ENCODE measurements at places on chromosomes 4 and X.

GRCh38 chr4:181792641-181793040, 450.6 kb upstream of the TENM3 start:
- no peak for DNase-seq

DNA sequence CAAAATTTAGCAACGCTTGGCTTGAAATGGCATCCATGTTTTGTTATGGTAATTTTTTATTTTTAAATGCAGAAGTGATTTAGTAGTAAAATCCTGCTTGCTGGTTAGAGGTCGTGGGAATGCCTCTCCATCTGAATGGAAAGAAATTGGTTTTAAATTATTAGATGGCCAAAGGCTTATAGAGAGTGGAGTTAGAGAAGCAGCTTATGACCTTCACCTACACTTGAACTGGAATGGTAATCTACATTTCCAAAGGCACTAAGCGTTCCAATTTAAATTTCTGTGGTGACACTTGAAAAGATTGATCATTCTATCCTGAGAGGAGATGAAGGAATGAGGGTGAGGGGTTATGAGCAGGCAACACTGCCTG, 280.7 kb downstream of the RAPGEF2 start:
- no peak for DNase-seq

GRCh38 chr4:53962516-53963225, 101.7 kb downstream of the CHIC2 start:
- no peak for DNase-seq

- no peak for DNase-seq
Measured at GRCh38 chrX:21487832-21488231, 113.6 kb downstream of the CNKSR2 start.

- no peak for DNase-seq
Measured at GRCh38 chr4:67500373-67500772, 44.9 kb downstream of the CENPC start.

DNA sequence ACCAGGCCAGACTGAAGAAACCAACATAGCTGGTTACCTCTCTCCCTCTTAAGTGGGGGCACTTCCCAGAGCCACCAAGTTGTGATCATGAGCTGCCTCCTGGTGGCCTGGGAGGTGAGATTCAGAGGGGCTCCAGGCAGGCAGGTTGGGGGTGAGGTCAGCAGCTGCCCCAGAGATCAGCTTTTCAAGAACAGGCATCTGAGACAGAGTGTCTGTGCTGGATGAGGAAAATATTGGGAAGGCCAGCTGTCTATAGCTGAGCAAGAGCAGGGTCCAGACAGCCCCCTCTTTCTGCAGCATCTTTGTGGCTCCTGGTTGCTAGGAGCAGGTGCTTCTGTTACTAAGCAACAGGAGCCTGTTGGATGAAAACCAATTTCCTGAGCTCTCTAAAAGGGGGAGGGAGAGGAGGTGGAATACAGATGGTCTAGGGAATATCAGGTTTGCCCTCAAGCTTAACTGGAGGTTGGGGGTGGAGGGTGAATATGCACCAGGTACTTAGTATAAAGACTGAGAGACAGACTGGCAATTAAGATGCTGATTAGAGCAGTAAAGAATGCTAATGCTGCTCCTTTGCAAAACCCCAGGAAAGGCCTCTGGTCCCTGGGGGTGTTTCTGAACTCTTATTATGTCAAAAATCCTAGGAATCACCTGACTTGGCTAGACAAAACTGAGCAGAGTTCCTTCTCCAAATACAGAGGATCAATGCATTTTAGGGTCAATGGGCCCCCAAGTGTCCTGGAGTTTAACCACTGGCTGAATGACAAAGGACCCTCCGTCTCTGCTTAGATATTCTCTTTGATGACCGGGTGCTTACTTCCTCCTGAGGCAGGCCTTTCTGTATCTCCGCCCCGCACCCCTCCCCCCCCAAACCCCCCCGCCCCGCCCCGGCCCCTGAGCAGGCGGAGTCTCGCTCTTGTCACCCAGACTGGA, 21.4 kb downstream of the ZCCHC13 start:
- no peak for DNase-seq

- no peak for DNase-seq
Measured at GRCh38 chr4:126957556-126957955, 675.2 kb upstream of the INTU start.

GRCh38 chr4:74738464-74739143, 55.7 kb downstream of the BTC start:
- no peak for DNase-seq

DNA sequence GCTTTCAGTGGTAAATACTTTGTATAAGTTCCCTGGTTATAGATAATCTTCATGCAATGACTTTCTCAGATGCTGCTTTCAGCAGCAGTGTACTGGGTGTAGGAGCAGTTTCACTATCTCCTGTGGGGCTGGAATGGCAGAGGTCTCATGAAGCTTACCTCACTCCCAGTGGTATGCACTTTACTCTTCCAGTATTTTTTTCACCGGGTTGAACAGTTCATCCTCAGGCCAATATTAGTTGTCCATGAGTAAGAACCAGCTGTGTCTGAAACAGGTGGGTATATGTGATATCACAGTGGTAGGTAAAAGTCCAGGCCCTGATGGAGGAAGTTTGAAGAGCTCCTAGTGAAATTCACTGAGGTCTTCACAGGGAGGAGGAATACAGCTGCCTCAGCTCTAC, 351.5 kb upstream of the EMCN start:
- DNase-seq, result no peak

GRCh38 chrX:24259544-24260240, 54.2 kb downstream of the SUPT20HL2 start:
- DNase-seq, result no peak

GRCh38 chrX:39442332-39442731, 641.1 kb downstream of the MID1IP1 start:
- no peak for DNase-seq

DNA sequence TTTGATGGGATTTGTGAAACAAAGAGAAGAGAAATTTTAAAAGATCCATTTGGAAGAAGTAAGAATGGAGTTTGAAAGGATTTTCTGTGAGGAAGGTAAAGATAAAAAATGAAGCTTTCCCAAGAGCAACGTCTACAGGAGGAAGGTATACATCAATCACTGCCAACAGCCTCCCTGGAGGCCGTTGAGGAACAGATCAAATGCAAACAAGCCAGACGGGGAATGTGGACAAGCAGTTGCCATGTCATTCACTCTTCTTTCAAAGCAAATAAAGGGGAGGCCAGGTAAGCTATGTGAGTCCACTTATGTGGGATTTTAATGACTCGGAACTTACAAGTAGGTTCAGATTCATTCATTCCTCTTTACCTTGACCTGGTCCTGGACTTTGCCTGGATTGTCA, 1020.5 kb upstream of the AGA start:
- no peak for DNase-seq

GRCh38 chrX:118675966-118676349, 51.4 kb upstream of the IL13RA1 start:
- no peak for DNase-seq

- no peak for DNase-seq
Measured at GRCh38 chr4:186159613-186160012, 31.8 kb upstream of the CYP4V2 start.

- no peak for DNase-seq
Measured at GRCh38 chr4:184979461-184980124, 38.7 kb upstream of the HELT start.

GRCh38 chrX:11081511-11081910, 29.6 kb upstream of the HCCS start:
- DNase-seq, result no peak

- DNase-seq, result no peak
Measured at GRCh38 chr4:169132561-169133305, 122.7 kb upstream of the CBR4 start.

Measured in Right ventricle myocardium inferior (tissue), 1 donor.